Activated naive CD8-positive, alpha-beta T cell treated with anti-CD3 and anti-CD28 coated beads, Interleukin-2, amount 50 U/mL, for 16 hours (primary cell): ENCODE measurements at places on chromosomes 4 and X.

DNA sequence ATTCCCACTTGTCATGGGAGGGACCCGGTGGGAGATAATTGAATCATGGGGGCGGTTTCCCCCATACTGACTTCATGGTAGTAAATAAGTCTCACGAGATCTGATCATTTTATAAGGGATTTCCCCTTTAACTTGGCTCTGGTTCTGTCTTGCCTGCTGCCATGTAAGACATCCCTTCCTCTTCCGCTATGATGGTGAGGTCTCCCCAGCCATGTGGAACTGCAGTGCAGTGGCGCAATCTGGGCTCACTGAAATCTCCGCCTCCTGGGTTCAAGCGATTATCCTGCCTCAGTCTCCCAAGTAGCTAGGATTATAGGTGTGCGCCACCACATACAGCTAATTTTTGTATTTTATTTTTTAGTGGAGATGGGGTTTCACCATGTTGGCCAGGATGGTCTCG is 2.9 kb downstream of the HPGDS start:
- no peak for DNase-seq

DNA sequence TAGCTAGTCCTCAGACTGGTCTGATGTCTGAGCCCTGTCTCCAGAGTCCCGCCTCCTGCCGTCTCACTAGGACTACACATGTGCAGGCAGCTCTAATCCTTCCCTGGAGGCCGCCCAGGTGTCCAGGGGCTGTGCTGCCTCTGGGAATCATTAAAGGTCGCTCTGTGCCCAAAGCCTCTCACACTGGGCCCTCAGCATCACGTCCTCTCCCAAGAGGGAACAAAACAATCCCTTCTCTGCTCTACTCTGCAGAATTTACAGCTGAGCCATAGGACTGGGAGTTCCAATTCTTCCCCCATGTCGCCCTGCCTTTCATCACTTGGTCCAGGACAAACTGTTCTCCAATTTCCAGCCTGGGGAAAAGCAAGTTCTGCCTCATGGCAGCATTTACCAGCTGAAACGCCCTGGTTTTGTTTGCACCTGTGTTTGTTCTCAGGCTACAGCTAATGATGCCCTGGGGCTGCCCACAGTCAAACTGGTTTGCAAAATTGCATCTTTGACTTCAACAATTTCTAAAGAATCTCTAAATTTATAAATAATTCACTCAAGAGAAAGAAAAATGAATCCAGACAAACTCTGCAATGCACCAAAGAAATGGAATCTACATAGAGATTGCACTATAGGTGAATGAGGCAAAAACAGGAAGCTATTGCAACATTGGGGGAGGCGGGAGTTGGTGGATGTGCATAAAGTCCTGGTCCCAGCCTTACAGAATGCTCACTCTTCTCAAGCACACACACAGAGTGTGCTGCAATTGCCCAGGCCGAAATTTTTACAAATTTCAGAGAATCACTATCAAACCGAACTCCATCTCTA is 7.2 kb upstream of the MRFAP1 start:
- DNase-seq = no peak

DNA sequence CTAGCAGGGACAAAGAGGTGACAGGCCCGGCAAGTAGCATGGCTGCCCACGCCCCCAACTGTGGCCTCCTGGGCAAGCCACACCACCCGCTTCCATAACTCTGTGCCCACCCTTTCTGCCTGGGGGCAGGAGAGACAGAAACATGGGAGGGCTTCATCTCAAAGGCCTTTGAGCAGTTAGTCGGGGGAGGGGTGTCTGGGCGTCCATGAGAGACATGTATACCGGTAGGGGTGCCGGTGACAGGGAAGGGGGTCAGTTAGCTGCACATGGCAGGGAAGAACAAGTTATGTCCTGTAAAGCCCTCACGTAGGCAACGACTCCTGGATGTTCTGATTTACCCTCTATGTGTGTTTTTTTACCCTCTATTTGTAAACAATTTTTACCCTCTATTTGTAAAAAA is 9.3 kb downstream of the PDZD4 start:
- no peak for DNase-seq

GRCh38 chr4:32689518-32689917 is 1969.3 kb downstream of the PCDH7 start:
- DNase-seq = no peak

DNA sequence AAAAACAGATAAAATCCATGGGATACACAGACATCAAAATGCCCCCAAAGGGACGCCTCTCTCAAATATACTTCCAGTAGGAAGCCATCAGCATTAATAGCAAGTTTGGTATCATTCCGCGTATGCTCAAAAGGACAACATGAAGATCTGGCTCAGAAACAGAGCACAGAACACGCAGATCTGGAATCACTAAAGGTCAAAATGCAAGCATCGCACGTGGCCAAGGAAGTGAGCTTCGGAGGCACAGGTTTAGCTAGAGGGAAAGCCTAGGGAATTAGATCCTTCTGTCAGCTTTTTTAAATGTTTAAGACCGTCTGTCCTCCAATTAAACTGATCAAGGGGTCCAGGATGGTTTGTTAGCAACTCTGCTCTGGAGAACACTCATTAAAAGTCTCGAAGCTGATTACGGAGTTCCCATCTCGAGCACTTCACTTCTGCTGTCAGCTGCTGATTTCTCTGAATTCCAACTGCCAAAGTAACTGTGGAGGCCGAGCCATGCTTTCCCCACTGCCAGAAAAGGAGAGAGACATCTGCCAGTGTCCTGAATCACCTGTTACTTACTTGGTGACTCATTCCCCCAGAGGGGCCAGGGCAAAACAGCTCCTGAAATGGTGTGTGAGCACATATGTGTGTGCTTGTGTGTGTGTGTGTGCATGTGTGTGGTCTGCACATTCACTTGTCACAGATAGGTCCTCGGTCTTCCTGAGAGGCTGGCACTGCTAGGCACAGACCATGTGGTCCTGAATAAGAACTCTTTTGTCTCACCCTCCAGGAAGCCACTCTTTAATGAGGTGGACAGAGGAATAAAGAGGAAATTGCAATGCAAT is 177.7 kb upstream of the PPARGC1A start:
- DNase-seq = no peak

- DNase-seq = no peak
These were observed 186.3 kb downstream of the MOSPD2 start for GRCh38 chrX:15059474-15059873.

GRCh38 chr4:113157086-113157857 is 107.8 kb downstream of the ANK2 start:
- no peak for DNase-seq

GRCh38 chr4:89273741-89274141 is 33.9 kb downstream of the GPRIN3 start:
- no peak for DNase-seq

GRCh38 chrX:91066104-91066503 is 368.5 kb upstream of the PABPC5 start:
- DNase-seq = no peak

- DNase-seq = no peak
These were observed 55.8 kb downstream of the IL1RAPL2 start for GRCh38 chrX:104621781-104622180.
